ENCODE measurements at places on chromosomes 5 and 9.

GRCh38 chr5:79773612-79774011 is 84.0 kb downstream of the CMYA5 start:
- no peak for DNase-seq

DNA sequence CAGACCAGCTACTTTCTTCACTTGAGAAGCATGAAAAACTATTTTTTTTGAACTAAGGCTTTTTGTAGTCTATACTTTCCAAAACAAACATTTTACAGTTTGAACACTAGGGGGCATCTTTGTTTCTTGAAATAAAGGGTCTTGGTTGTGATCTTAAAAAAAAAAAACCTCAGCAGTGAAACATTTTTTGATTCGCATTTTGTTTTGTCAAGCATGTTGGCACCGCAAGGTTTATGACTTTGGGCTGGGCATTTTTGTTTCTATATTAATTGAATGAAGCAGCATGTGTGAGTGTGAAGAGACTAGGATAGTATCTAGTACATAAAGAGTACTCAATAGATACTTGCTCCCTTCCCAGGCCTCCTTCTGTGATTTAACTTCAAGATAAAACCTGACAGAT is 31.6 kb upstream of the ACOT12 start:
- no peak for DNase-seq

- DNase-seq: no peak
Observed at GRCh38 chr5:35052838-35053237, 5.1 kb upstream of the AGXT2 start.

GRCh38 chr5:143156086-143156485 is 247.4 kb downstream of the NR3C1 start:
- DNase-seq: no peak

DNA sequence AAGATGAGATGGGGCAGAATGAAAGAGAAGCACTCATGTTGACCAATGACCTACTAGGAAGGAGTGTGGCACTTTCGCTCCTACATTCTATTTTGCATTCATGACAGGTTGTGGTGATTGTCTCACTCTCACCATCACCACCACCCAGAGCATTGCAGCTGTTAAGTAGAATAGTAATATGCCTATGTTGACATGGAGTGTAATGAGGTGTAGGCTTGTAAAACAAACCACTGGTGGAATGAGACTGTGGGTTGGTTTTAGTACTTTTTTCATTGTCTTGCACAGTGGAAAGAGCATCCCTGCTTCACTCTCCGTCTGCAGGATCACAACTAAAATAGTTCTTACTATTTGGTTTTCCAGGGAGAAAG is 516.7 kb downstream of the NTRK2 start:
- no peak for DNase-seq

DNA sequence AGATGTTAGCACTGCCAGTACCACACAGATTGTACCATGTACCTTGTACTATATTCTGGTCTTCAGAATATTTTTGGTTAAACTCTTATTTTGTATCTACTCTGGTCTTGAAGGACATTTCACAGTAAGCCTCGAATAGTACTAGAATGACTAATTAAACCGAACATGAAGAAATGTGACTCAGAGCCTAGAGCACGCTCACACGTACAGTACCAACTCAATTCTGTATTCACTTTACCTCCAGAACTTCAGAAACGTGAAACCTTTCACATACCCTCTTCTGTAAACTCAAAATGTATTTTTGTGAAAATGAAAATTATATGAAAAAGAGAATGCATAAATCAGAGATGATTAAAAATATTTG is 112.8 kb downstream of the MVB12B start:
- DNase-seq: no peak
